Mononuclear cell (primary cell): ENCODE measurements at places on chromosomes 3 and 15. TPM values are rescaled to one million over a fixed set of nuclear protein-coding genes. Genes with fewer than 3 reads are reported as not detected.

ABHD17C gene
- total RNA-seq = 0.84 TPM

PP2D1 gene
- not detected for total RNA-seq

XCR1 gene
- total RNA-seq = 1.0 TPM

EPHA3 gene
- not detected for total RNA-seq

CCDC12 gene
- total RNA-seq = 45.2 TPM

GXYLT2 gene
- total RNA-seq = 0.21 TPM

SLC22A14 gene
- 0.10 TPM for total RNA-seq

SST gene
- total RNA-seq = not detected

TF gene
- not detected for total RNA-seq

C3orf70 gene
- not detected for total RNA-seq

ZBED2 gene
- not detected for total RNA-seq

KNG1 gene
- 0.21 TPM for total RNA-seq

UBE2E2 gene
- total RNA-seq = 53.9 TPM

SNX1 gene
- 29.2 TPM for total RNA-seq

DNAJA4 gene
- total RNA-seq = 22.0 TPM

B4GALT4 gene
- total RNA-seq = 17.6 TPM

SAMMSON gene
- total RNA-seq = not detected

LAMB2 gene
- total RNA-seq = 3.1 TPM

IL20RB gene
- total RNA-seq = 0.94 TPM

GOLGA8M gene
- 1.2 TPM for total RNA-seq

RARB gene
- total RNA-seq = not detected

SCAANT1 gene
- total RNA-seq = not detected

ZNF860 gene
- 0.52 TPM for total RNA-seq

SLC2A2 gene
- not detected for total RNA-seq

CHRNA5 gene
- 0.52 TPM for total RNA-seq

ADAMTS9 gene
- total RNA-seq = not detected

CXCR6 gene
- total RNA-seq = 5.2 TPM

CYP19A1 gene
- 0.31 TPM for total RNA-seq

ZNF80 gene
- total RNA-seq = 1.2 TPM

HIGD2B gene
- 0.63 TPM for total RNA-seq

TRH gene
- 0.10 TPM for total RNA-seq
